Bronchial epithelial cell (primary cell): ENCODE measurements at places on chromosomes 7 and 10.
A peak's percentile ranks its signal among the peaks of the same experiment; 100 is the strongest.

DNA sequence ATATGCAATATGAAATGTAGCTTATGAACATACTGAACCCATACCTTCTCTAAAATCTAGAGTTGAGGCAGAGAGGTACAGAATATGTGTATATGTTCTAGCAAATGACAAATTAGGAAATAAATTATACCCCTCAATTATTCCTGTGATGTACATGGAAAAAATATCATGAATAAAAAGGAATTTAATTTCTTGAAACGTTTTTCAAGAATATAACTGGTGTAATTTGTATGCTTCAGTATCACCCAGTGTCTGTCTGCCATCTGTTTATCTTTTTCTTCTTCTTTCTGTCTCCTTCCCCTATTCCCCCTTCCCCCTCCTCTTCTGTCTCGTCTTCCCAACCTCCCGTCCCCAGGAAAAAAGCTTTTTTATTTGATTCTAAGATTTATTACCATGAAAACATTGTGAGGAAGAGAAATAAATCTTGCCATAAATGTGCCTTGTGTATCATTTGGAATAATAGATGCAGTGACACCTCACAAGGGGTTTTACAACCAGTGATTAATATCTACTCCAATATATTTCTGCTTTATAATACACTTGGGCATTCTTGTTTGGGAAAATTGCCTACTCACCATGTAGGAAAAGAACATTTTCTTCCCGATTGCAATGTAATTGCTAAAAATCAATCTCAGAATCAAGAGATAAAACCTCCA, 12.2 kb downstream of the LANCL2 start:
- no peak for DNase-seq

DNA sequence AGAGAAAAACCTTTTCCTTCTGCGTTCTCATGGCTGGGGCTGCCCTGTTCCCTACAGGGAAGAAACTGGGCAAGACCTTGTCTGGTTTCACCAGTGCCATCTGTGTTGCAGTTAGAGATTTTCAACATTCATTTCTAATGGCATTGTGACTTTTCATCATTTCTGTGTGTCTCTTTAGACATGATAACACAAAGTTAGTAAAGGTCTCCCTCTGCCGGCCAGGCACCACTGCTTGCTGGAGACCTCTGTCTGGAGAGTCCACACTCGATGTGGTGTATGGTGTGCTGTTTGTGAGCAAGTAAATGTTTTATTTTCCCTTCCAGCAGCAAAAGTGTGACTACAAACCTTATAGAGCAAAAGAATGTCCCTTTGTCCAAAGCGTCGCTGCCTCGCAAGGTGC, 213.5 kb downstream of the PAXIP1 start:
- no peak for DNase-seq

- peak; percentile 97 for DNase-seq
Measured at GRCh38 chr7:46291601-46292150, 370.6 kb upstream of the IGFBP3 start.

DNA sequence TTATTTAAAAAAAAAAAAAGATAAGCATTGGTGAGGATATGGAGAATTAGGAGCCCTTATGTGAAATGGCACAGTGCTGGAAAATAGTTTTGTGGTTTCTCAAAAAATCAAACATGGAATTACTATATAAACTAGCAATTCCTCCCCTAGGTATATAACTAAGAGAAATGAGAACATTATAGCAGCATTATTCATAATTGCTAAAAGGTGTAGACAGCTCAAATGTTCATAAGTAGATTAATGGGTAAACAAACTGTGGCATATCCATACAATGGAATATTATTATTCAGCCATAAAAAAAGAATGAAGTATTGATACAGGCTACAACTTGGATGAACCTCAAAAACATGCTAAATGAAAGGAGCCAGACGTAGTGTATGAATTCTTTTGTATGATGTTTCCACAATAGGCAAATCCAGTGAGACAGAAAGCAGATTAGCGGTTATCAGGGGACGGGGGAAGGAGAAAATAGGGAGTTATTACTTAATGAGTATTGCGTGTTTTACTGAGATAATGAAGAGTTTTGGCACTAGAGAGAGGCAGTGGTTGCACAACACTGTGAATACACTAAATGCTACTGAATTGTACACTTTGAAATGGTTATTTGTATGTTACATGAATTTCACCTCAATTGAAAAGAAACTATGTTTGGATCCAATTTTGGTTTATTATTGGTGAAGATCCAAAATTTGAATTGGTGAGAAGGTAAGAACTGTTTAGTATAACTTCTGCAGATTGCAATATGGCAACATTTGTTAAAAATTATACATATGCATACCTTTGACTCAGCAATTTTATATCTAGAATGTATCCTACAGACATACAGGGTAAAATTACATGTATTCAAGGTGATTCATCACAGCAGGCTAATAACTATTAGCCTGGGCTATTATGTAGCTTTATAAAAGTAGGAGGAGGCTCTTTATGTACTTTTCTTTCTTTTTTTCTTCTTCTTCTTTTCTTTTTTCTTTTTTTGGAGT, 69.7 kb downstream of the VCL start:
- peak; percentile 33 for DNase-seq

DNA sequence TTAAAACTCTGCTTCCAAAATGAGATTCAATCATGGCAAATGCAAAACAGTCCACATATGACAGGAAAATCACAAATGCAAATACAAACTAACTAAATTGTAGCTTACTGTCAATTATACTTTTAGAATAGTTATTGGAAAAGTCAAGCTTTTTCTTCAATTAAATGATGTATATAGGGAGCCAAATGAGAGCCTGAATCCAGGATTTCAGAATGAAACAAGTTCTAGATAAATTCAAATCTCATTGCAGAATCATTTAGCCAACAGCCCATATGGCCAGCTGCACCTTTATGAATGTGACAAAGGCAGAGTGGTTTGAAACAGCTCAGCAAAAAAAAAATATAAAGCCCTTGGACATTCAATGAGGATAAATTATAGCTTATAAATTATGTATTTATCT, 82.2 kb upstream of the SCIN start:
- DNase-seq, result no peak

GRCh38 chr7:77655356-77655755, 40.9 kb upstream of the RSBN1L start:
- no peak for DNase-seq

GRCh38 chr10:78337646-78338391, 304.2 kb downstream of the RPS24 start:
- DNase-seq, result no peak

- no peak for DNase-seq
Measured at GRCh38 chr7:13953368-13953767, 36.1 kb downstream of the ETV1 start.
